ENCODE measurements at places on chromosomes 1 and 21.
A peak's percentile ranks its signal among the peaks of the same experiment; 100 is the strongest.

DNA sequence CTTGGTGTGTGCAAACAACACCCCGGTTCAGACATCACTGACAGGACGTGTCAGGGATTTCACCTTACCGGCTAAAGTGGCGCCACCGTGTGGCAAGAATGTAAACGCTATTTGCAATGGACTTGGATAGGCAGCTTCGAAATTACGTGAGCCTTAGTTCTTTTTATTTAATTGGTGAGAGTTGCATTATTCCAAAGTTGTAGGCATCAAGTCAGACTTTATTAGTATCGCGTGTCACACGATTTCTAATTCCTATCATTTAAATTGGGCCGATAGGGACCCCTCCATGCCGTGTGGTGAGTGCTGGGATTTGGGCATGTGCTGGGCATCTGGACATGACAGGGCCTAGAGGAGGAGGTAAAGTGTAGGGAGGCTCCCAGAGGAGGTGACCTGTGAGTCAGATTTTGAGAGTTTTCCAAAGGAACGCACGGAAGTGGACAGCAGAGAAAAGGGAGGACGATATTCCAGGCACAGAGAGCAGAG is 14.5 kb upstream of the CPT2 start:
- peak; percentile 85 for DNase-seq

GRCh38 chr1:118977600-118977999 is 10.5 kb downstream of the TBX15 start:
- no peak for DNase-seq

DNA sequence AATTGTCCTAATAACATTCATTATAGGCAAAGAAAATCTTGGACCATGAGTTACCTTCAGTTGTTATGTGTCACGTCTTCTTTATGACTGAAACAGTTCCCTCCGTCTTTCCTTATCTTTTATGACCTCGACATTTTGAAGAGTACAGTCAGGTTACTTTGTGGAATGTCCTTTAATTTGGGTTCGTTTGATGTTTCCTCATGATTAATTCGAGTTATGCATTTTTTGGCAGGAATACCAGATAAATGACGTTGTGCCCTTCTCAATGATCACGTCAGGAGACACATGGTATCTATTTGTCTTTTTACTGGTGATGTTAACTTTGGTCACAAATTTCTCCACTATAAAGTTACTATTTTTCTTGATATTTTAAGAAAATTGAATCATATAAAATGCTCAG is 17.3 kb upstream of the KLF17 start:
- DNase-seq, result no peak

DNA sequence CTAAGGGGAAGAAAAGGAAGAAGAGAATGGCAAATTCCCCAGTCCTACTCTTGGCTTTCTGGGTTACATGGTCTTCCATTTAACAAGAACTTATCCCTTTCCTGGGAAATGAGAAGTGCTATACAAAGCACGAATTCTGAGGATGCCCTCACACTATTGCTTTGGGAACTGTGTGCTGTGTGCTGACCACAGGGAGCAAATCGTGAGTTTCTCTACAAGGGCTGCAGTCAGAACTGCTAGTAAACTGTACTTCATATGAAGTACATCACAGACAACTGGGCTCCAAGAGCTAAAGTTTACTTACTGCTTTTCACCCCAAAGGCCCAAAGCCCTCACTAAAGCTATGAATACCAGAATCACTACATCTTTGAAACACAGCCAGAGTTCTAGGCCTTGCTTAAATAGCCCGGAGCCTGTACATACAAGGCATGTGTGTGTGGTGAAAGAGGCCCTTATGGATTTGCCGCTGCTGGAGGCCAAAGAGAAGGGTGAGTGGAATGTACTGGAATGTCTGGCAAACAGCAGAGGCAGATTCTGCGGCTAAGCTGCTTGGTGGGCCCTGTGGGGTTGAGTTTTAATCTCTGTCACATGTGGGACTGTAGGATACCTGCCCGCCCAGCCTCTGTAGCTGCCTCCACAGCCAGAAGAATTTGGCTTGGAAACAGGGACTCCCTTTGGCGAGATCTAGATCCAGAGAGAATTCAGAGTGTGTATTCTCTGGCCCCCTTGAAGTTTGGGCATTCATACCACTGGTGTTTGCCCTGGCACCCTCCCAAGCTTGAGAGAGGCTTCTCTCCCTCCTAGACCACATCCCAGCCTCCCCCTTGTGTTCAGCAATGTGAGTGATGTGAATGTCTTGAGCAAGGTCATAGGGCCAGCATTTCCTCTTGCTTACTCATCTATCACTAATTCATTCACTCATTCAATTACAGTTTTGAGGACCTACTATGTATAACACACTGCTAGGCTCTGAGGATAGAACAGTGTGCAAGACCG is 21.9 kb upstream of the TRIM67 start:
- DNase-seq, result peak; percentile 68

- DNase-seq, result no peak
These were observed 42.4 kb downstream of the GLIS1 start for GRCh38 chr1:53696571-53696970.

DNA sequence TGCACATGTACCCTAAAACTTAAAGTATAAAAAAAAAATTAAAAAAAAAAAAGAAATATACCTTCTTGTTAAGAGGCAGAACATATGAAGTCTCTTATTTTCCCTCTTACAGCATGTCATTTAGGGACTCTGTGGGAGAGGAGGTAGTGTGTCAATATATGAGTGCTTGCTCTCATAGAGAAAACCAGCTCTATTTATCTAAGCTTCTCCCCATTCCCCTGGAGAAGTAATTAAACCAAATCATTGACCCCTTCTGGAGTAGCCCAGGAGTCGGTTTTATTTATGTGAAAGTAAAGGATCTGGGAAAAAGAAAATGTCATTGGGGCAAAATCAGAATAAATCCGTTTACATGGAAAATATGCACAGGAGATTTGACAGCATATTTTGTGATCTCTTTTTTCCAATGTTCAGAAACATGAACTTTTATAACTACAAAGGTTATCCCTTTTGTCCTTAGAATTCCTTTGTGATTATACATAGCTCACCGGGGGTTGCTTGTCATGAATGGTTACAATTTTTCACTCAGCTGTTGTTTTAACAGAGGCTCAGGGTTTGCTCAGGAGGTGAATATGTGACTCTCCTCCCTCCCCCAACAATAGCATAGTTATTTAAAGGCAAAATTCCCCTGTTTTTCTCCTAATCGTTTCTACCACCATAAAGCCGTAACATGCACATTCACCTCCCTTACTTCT is 114.5 kb upstream of the C1orf21 start:
- no peak for DNase-seq

DNA sequence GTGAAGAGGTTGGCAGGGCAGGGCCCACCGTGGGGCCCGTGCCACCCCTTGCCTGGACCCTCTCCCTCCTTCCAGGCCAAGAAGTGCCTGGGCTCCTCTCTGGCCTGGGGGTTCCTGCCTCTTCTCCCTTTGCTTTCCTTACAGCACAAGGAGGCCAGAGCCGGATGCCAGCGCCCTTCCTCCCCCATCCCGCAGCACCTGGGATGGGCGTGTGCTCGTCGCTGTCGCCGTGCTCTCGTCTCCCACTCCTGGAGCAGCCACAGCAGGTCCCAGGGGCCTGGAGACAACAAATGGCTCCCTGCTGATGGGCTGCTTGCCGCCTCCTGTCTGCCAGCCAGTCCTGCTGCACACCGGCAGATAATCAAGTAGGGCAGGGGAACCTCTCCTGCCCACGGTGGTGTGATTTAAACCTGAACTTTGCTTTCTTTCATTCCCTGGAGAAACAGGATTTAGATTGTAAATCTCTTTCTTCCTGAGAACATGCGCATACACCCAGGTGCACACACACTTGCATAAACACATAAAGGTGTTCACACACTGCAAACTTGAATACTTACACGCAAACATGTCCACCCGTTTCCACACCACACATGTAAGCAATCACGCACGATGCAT is 50.8 kb upstream of the POU3F1 start:
- DNase-seq, result no peak

DNA sequence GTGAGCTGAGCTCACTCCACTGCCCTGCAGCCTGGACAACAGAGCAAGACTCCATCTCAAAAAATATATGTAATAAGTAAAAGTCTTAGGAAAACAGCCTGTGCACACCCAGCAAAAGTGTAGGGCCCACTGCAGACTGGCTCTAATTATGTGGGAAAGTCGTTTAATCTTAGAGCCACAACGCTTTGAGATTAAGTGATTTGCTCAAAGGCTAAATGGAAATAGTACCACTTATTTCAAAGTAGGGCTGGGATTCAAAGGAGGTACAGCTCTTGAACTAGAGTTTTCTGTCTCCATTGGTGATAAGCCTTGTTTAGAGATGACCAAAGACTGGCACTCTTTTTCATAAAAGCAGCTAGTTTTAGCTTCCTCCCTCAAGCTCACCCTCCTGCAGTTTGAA is 2.2 kb downstream of the TACSTD2 start:
- no peak for DNase-seq

DNA sequence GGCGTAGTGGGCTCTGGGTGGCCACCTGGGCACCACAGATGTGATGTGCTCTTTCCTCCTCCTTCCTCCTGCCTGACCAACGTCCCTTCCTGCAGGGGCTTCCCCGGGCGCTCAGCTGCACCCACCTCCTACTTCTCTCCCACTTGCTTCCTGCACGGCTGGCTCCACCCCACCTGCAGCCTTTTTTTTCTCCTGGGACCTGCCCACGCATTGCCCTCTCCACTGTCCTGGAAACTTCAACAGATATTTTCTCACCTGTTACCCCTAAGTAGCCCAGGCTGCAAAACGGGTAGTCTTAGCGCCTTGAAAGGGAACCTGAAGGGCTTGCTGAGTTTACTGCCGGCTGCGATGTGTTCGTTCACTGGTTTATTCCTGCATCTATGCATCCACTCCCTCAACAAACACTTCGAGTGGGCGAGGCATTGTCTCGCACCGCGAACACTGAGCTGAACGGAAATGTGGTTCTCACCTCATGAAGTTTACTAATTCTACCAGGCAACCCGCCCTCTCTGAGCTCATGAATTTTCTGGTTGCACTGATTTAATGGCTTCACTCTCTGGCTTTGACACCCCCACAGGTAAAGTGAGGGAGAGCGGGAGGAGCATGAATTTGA is 23.6 kb downstream of the ZBTB18 start:
- no peak for DNase-seq

GRCh38 chr1:210770396-210770984 is 363.5 kb downstream of the KCNH1 start:
- no peak for DNase-seq

GRCh38 chr1:244865028-244865371 is 657 bp upstream of the HNRNPU start:
- peak; percentile 77 for DNase-seq

GRCh38 chr1:152061952-152062351 is 25.1 kb upstream of the S100A11 start:
- DNase-seq, result no peak

GRCh38 chr1:232558954-232559353 is 71.0 kb downstream of the SIPA1L2 start:
- DNase-seq, result no peak

- no peak for DNase-seq
These were observed 509 bp downstream of the GDAP2 start for GRCh38 chr1:117928881-117929342.

- no peak for DNase-seq
These were observed 137.9 kb downstream of the SLC45A1 start for GRCh38 chr1:8455700-8456307.

DNA sequence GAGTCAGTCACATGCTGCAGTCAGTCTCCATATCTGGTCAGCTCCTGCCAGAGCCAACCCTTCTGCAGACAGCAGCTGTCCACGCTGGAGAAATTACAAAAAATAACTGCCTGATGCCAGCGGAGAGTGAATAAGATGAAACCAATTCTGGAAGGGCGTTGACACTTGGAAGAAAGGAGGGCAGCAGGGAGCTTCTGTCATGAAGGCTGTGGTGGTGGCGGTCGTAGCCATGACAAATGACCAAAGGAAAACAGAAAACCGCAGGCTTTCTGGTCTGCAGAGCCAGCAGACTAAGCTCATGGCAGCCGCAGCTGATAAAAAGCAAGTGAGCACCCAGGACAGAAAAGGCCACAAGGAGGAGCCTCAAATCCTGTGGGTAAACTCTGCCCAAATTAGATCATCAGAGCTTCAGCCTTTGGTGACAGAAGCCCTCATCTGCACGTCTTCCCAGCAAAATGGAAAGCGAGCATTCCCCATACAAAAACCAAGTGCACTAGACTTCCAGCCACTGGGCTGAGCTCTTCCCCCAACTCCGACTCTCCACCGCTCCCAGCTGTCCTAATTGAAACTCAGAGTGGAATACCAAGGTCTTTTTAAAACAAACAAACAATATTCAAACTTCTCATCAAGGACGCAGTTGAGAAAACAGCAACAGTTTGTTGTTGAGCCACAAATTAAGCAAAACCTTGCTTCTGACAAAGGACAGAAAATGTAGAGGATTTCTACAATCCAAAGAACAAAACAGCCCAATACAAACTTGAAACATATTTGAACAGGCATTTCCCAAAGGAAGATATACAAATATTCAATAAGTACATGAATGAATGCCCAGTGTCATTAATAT is 28.7 kb downstream of the RSPH1 start:
- no peak for DNase-seq

DNA sequence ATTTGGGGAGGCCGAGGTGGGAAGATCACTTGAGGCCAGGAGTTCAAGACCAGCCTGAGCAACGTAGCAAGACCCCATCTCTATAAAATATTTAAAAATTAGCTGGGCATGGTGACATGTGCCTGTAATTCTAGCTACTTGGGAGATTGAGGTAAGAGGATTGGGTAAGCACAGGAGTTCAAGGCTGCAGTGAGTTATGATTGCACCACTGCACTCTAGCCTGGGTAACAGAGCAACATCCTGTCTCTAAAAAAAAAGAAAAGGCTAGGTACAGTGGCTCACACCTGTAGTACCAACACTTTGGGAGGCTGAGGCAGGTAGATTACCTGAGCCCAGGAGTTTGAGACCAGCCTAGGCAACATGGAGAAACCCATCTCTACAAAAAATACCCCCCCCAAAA is 35.7 kb upstream of the RCC1 start:
- DNase-seq, result no peak

GRCh38 chr1:118918230-118918939 is 69.8 kb downstream of the TBX15 start:
- DNase-seq, result no peak

- DNase-seq, result no peak
These were observed 7.5 kb upstream of the LHX8 start for GRCh38 chr1:75126611-75127101.

GRCh38 chr1:175808573-175808972 is 65.2 kb upstream of the TNR start:
- DNase-seq, result no peak
